Hematopoietic multipotent progenitor cell treated with erythropoietin and hydrocortisone succinate and interleukin-3 and kit ligand, for 4 days (in vitro differentiated cells): ENCODE measurements at places on chromosomes 16 and 17.

DNA sequence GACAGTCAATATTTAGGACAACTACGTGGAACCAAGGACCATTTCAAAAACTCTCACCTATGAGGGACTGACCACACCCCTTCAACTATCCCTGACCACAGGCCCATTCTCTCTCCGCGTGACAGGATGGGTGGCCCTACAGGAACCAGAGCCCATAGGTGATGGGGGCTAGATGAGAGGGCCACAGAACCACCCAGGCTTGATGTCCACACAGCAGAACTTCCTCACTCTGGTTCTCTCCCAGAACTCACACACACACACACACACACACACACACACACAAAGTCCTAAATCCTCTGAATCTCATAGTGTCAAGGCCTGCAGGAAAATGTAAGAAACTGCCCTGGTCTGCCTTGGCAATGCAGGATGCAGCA is 1.5 kb downstream of the ZNF319 start:
- no peak for DNase-seq

DNA sequence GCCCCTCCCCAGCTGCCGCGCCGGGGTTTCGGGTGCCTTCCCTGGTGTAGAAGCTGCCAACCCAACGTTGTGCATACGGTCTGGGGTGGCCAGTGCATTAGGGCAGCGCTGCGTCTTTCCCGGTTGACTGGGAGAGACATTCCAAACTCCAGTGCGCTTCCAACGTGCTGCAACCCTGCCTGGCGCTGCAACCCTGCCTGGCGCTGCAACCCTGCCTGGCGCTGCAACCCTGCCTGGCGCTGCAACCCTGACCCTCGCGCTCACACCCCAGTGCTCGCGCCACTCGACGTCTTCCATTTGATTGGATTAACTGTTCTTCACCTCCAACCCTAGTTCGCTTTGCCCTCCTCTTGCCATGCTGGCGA is 488 bp upstream of the HAP1 start:
- DNase-seq, result no peak

GRCh38 chr16:2874032-2874911 is 8.7 kb upstream of the FLYWCH2 start:
- no peak for DNase-seq

DNA sequence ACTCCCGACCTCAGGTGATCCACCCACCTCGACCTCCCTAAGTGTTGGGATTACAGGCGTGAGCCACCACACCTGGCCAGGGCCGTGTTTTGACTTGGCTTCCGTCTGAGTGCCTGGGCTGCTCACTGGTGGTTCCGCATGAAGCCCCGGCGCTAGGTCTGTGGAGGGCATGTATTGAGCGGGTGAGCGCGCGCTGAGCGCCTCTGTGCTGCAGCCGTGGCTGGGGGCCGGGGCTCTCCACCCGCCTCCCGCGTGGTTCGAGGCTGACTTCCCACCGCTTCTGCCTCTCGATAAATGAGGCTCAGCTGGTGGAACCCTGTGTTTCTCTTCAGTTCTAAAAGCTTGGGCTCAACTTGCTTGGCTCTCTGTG is 38.9 kb upstream of the ATP2A3 start:
- DNase-seq, result peak; percentile 38
